ENCODE measurements at places on chromosomes 3 and 15.

- no peak for DNase-seq
Observed at GRCh38 chr15:78944202-78944625, 632 bp downstream of the CTSH start.

GRCh38 chr3:104908761-104909160 is 457.9 kb upstream of the ALCAM start:
- DNase-seq = no peak

DNA sequence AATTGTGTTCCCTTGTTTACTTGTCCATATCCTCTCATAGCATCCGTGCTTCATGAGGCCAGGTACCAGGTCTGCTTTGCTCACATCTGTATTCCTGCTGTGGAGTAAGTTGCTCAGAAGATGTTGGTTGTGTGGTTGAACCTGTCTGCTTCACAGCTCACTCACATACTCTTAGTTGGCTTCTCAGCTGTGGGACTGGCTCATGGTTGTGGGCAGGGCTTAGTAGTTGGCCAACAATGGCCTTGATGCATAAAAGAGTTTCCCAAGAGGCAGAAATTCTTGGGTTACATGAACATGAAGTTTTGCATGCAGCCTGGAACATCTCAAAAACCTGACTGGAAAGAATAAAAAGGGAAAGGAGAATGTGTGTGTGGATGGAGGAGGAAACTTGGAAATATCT is 17.0 kb downstream of the CELF6 start:
- DNase-seq = no peak

DNA sequence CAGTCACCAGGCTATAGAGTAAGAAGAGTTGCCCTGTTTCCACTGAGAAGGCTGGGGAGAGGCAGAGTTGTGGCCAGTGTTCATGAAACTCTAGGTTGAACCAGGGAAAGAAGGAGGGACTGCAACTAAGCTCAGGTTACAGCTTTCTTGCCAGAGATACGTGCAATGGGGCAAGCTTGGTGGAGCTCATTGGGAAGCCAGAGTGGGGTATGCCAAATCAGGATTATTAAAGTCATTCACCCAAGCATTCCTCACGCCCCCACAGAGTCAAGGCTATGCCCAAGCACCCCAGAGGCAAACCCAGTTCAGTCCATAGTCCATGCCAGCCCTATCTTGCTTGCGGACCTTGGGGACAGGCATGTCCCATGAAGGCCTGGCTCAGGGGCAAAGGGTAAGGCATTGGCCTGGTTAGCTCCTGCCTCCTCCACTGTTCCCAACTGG is 17.6 kb downstream of the SLC6A20 start:
- no peak for DNase-seq

DNA sequence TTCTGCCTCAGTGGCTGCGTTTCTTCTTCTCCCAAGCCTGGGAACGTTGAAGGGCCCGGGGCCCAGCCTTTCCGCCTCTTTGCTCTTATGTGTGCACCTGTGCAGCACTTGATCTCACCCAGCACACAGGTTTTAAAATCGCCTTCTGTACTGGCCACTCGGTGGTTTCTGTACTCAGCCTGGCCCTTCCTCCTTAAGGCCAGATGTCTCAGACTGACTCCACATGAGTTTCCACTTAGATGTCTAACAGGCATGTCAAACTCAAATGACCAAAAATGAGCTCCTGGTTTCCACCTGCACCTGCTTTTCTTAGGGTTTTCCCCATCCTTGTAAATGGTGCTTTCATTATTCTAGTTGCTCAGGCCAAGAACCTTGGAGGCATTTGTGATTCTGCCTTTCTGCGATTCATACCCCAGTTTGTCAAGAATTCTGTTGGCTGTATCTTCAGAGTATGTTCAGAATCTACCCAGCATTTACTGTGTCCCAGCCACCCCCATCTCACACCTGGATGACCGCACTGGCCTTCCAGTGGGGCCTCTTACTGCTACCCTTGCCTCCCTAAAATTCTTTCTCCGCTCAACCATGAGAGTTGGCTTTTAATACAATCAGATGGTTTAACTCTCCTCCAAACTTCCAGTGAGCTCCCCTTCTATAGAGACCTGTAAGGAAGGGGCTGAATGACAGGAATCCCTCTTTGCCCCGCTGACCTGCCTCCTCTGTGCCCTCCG is 2.2 kb upstream of the TRAK1 start:
- no peak for DNase-seq

DNA sequence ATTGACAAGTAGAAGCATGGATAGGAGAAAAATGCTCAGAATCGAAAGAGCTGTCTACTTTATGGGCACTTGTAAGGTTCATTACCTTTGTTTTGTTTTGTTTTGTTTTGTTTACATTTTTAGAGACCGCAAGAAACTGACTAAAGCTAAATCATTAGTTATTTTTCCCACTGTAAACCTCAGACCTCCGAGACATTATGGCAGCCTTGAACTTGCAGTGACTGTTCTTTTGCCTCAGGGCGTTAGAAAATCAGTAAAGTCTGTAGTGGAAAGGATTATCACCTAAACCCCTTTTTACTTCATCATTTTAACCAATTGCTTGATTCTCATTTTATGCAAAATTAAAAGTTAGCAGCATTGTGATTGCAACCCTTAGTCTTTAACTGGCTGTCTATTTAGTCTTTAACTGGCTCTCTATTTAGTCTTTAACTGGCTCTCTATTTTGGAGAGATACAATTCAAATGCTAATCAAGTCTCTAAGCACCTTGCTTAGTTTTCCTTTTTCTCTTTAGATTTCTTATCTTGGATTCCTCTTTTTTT is 383.3 kb upstream of the ROBO2 start:
- peak; percentile 3 for DNase-seq

GRCh38 chr15:31523655-31524049 is 197.0 kb downstream of the KLF13 start:
- no peak for DNase-seq

- peak; percentile 81 for DNase-seq
Observed at GRCh38 chr3:178352326-178353005, 183.8 kb upstream of the KCNMB2 start.

DNA sequence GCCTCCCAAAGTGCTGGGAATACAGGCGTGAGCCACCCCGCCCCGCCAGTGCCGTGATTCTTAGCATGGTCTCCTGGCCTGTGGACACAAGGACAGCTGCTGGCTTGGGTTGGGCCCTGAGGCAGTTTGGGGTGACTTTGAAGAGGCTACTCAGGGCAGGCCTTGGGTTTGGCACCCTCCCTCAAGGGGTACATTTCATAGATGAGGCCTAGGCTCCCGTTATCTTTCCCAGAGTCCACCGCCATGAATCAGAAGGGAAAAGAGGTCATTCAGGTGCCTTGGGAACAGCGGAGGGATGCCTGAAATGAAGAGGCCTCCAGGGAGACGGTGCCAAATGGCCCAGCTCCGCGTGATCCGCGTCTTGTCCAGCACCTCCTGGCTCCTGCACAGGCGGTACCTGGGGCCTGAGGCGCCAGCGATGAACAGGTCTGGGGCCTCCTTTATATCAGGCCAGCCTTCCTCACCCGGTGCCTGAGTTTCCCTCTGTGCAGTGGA is 9.3 kb downstream of the GNAI2 start:
- no peak for DNase-seq

DNA sequence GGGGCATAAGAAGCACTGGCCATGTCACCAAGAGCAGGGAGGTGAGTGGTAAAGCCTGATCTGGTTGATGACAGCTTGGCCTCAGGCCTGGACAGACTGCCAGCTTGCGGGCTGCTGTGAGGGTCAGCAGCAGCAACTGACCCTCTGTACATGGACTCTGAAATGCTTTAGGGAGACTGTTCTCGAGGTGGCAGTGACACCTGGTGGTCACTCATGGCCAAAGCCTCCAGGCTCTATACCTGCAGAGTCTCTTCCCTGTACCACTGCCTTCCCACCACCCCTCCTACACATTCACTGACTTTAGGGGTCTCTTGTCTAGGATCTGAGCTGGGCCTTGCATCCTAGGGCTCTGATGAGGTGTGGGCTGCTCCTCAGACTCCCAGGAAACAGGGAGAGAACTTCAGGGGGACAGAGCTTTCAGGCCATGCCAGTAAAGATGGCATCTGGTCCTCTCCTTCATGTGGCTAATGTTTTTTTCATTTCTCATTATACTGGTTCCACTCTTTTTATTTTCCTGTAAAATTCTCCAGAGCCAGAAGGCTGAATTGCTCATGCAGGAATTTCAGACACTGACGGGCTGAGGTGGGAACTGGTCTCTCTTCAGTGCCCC is 17.2 kb upstream of the TIMP4 start:
- peak; percentile 51 for DNase-seq

DNA sequence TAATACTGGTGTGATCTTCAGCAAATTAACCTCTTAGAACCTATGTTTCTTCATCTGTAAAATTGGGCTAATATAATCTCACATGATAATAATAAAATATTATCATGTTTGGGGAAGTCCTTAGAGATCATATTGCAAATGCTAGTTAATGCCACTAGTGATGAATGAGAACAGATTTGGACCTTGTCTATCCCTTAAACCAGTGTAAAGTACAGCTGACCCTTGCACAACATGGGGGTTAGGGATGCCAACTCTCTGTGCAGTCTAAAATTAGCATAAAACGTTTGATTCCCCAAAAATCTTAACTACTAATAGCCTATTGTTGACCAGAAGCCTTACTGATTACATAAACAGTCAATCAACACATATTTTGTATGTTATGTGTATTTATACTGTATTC is 141.2 kb downstream of the B3GALNT1 start:
- DNase-seq = no peak

DNA sequence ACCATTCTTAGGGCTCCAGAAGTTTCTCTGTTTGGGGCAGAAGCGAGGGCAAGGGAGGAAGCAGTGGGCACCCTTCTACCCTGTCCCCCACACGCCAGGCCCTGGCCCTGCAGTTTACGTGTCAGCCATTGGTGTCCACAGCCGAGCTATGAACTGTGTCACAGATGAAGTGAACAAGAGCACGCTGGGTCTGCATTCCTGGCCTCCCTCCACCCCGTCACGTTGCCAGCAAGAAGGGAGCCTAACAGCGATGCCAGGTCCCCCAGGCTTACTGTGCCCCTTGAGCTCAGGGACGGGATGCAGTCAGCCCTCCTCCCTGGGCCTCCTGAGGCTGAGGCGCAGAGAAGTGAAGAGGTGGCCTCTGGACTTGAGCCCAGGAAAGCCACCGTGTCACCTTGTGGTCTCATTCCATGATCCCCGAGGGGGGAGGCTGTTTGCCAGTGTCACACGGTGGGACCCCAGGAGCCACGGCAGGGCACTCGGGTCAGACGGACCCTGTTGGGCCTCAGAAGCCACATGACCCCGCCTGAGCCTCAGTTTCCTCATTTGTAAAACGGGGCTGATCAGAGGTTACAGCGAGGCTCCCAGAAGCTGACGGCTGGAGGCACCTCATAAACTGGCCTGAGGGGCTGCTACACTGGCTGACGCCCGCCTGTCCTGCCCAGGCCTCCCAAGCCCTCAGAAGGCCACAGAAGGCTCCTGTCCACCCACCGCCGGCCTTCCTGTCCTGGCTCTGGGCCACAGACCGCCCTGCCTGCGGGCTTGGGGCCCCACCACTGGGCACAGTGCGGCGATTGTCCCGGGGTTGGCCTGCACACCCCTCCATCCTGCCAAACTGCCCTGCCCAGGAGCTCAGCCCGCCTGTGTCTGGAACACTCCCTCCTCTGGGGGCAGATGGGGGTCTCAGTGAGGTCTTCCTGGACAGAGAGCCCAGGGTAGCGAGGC is 18.6 kb downstream of the IQSEC1 start:
- no peak for DNase-seq

DNA sequence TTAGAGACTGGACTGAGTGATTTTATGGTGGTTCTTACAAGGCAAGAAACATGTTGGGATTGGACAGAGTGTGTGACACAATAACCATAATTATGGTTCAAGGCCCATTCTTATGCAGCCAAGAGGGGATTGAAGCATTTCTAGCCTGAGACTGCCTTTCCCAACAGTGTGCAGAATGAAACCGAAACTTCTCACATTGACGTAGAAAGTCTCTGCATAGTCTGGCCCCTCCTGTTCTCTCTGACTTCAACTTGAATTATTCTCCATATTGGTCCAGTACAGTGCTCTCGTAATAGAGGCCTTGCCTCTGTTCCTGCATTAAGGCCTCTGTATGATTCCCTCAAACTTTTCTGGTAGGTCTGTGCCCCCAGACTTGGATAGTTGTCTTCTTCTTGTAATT is 138.3 kb downstream of the DIPK2A start:
- no peak for DNase-seq

GRCh38 chr3:63872135-63872924 is 8.7 kb downstream of the ATXN7 start:
- peak; percentile 67 for DNase-seq

GRCh38 chr15:41994772-41995475 is 22.6 kb upstream of the EHD4 start:
- DNase-seq = no peak

- no peak for DNase-seq
Observed at GRCh38 chr15:92533298-92533697, 122.3 kb downstream of the FAM174B start.

DNA sequence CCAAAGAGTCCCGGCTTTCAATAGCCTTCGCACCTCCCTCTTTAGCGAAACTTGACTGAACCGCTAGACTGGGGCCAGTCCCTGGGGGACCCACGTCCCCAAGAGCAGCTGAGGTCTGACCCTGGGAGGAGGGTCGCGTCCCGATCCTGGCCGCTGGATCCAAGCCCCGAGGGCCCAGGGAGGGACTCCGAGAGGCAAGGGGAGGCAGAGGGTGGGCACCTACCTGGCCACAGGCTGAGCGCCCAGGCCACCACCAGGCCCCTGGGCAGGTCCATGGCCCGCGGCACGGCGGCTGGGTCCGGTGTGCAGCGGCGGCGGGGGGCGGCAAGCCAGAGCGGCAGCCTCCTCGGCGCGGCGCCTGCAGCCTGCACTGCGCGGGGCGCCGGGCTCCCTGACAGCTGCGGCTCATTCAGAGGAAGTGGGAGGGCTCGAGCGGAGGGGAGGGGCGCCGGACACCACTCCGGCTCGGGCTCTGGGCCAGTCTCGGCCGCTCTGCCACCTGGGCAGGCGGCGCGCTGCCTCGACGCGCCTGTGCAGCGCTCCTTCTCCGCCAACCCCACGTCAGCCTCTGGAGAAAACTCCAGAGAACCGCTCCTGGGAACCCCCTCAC is at the start of gene ITGA11:
TSS of gene ITGA11 (minus strand) at position 372 of the 610 bp plus-strand sequence. CDS start at position 275, 97 bp downstream.
- DNase-seq = peak; percentile 81

- DNase-seq = no peak
Observed at GRCh38 chr3:126679831-126680666, 24.0 kb upstream of the CHCHD6 start.

GRCh38 chr15:101641894-101642293 is 10.3 kb downstream of the TM2D3 start:
- no peak for DNase-seq

DNA sequence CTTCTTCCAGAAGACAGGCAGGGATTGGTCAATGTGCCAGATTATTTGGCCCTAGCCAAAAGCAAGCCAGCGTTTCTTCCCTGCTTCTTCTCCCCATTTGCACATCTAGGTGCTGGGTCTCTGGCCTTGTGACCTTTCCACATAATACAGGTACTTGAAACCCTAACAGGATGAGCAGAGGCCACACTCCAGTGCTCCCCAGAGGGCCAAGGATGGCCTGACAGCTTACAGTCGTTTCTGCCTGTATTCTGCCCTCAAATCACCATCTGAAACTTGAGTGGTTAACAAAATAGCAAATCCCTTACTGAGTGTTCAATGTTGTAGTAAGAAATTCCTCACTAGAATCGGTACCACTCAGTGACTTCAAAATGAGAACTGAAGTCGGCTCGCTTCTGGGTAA is 29.1 kb downstream of the MKRN2 start:
- no peak for DNase-seq

GRCh38 chr3:86942206-86942605 is 48.7 kb downstream of the VGLL3 start:
- no peak for DNase-seq
